Subcutaneous adipose tissue (tissue), 4 donors: ENCODE measurements at places on chromosomes 2 and 18. TPM values are rescaled to one million over a fixed set of nuclear protein-coding genes. Genes with fewer than 3 reads are reported as not detected.

The LYPD1 gene
- 0.66 TPM for total RNA-seq

The LOXL3 gene
- total RNA-seq: 5.2 TPM

The MBD1 gene
- total RNA-seq: 42.6 TPM

The ACTR1B gene
- 31.5 TPM for total RNA-seq

The ANKRD30B gene
- total RNA-seq: not detected

The FOXI3 gene
- total RNA-seq: not detected

The ERLEC1 gene
- 55.5 TPM for total RNA-seq

The CABYR gene
- 2.2 TPM for total RNA-seq

The KCTD1 gene
- total RNA-seq: 15.8 TPM

The NOL4 gene
- total RNA-seq: not detected

The RAD51AP2 gene
- total RNA-seq: not detected

The HOXD9 gene
- 1.9 TPM for total RNA-seq

The FAM117B gene
- 9.6 TPM for total RNA-seq

The MYO3B gene
- total RNA-seq: not detected

The FSIP2 gene
- total RNA-seq: 0.85 TPM

The IL1RL1 gene
- total RNA-seq: 15.8 TPM

The AQP12A gene
- not detected for total RNA-seq

The SIX3 gene
- not detected for total RNA-seq

The ATP6V1B1 gene
- not detected for total RNA-seq

The HEATR5B gene
- 32.8 TPM for total RNA-seq

The RUFY4 gene
- not detected for total RNA-seq

The SH3RF3 gene
- 9.5 TPM for total RNA-seq

The ACADL gene
- 21.3 TPM for total RNA-seq

The FEV gene
- not detected for total RNA-seq

The ABCG8 gene
- 0.19 TPM for total RNA-seq

The UBE2E3 gene
- 73.3 TPM for total RNA-seq

The CNTNAP5 gene
- not detected for total RNA-seq

The HOXD13 gene
- not detected for total RNA-seq

The CHPF gene
- 21.6 TPM for total RNA-seq
